ENCODE measurements at places on chromosomes 4 and X.

GRCh38 chrX:53695946-53696549 lies 9.5 kb upstream of the HUWE1 start:
- DNase-seq: no peak

DNA sequence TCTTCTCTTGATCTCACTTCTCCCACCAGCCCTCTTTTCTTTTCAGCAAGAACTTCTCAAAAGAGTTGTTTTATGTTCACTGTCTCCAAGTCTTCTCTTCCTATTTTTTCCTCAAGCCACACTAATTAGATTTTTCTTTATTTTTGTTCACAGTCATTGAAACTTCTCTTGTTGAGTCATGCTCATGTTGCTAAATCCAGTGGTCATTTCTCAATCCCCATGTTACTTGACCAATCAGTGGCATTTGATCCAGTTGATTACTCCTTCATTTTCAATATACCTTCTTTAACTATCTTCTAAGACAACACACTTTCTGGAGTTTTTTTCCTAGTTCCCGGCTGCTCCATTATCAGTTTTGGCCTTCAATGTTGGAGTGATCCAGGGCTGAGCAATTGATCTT lies 103.1 kb upstream of the LSM6 start:
- no peak for DNase-seq

DNA sequence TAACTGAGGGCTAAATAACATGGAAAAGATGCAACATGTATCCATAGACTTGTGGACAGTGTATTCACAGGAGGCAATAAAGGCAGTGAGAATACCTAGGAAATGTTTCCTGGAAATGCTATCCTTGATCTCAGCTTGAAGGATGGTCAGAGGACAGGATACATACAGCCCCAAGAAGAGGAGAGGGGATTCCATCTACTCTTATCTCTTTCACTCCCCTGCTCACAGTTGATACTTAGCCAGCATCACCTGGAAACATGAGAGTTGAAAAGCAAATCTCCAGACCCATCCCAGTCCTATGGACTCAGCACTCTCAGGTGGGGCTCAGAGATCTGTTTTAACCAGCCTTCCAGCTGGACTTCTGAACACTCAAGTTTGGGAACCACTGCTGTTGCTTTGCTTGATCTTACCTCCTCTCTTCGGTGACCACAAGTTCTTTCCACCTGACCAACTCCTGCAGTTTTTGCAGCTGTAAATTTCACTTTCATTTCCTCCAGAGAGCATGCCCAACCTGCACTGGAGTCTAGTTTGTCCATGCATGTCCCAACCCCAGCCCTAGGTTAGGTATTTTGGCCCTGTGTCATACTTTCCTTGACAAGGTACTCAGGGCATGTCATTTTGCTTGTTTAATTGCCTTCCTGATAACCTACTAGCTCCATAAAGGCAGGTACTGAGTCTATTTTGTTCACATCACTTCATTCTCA lies 10.4 kb downstream of the RELL1 start:
- DNase-seq: no peak

- DNase-seq: no peak
Measured at GRCh38 chr4:8655411-8656184, 63.0 kb downstream of the CPZ start.

GRCh38 chr4:98222306-98222705 lies 38.9 kb upstream of the RAP1GDS1 start:
- DNase-seq: no peak

GRCh38 chrX:154458116-154458953 lies at the start of gene PLXNA3:
TSS of gene PLXNA3 (plus strand) at chrX:154458281. CDS start at chrX:154460184, 1,903 bp downstream.
- DNase-seq: peak; percentile 62

DNA sequence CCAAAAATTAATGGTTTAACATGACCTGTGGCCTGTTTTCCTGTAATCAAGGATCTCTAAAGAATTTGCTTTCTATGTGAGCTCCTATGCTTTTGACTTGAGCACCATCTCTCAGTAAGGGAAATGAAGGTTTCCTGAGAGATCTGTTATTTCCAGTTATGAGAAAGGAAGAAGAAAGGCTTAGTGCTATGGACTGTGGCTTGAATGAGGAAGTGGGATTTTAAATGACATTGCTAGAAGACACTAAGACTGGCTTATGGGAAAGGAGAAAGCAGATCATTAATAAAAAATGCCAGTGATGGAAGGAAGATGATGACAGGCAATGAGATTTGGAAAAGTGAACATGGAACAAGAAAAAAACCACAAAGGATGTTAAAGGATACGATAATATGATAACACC lies 285.4 kb downstream of the OPHN1 start:
- no peak for DNase-seq

- DNase-seq: peak; percentile 95
Measured at GRCh38 chr4:182448281-182449151, 205.3 kb downstream of the TENM3 start.

- no peak for DNase-seq
Measured at GRCh38 chr4:180057299-180057721, 2185.9 kb upstream of the TENM3 start.

DNA sequence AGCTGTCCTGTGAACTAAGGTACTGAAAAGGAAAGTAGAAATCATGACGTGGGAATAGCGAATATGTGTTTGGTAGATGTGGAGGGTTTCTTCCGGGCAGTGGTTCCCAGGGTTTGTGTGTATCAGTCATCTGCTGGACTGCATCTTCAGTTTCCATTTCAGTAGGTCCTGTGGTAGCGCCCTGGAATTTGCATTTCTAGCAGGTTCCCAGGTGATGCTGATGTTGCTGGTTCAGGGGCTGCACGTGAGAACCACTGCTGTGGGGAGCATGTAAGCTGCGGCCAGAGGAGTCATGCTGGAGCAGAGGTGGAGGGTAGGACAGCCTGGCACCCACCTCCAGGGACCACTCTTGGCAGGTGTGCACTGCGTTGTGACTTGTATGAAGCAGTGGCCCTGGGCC lies 47.1 kb downstream of the ARHGAP10 start:
- DNase-seq: no peak

DNA sequence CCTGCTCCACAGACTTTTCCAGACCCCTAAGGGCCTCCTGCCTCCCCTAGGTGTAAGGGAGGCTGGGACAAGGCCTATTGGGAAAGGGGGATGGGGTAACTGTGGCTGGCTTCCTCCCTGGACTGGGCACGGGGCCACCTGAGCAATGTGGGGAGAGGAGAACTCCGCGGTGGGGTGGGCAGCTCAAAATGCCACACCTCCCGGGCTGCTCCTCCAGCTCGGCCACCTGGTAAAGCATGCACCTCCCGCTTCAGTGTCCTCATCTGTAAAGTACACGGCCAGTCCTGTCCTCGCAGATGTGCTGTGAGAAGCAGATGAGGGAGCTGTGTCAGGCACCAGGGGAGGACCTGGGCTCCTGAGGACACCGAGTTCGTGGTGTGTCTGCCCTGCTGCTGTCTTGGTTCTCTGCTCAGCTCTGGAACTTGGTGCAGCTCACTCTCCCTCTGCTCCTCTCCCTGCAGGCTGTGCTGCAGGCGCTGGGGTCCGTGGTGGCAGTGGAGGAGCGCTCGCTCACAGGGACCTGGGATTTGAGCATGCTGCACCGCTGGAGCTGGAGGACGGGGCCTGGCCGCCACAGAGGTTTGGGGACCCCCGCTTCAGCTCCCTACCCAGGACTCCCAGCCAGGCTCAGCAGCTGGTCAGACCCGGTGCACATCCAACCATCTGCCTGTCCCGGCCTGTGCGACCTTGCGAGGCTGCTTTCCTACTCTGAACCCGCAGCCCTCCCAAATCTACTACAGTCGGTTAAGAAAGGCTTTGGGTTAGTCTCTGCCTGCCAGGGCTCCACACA lies 20.8 kb upstream of the MRFAP1 start:
- no peak for DNase-seq

- DNase-seq: no peak
Measured at GRCh38 chr4:22514481-22514880, 1.4 kb downstream of the ADGRA3 start.

GRCh38 chr4:151711646-151712045 lies 49.2 kb downstream of the GATB start:
- no peak for DNase-seq

DNA sequence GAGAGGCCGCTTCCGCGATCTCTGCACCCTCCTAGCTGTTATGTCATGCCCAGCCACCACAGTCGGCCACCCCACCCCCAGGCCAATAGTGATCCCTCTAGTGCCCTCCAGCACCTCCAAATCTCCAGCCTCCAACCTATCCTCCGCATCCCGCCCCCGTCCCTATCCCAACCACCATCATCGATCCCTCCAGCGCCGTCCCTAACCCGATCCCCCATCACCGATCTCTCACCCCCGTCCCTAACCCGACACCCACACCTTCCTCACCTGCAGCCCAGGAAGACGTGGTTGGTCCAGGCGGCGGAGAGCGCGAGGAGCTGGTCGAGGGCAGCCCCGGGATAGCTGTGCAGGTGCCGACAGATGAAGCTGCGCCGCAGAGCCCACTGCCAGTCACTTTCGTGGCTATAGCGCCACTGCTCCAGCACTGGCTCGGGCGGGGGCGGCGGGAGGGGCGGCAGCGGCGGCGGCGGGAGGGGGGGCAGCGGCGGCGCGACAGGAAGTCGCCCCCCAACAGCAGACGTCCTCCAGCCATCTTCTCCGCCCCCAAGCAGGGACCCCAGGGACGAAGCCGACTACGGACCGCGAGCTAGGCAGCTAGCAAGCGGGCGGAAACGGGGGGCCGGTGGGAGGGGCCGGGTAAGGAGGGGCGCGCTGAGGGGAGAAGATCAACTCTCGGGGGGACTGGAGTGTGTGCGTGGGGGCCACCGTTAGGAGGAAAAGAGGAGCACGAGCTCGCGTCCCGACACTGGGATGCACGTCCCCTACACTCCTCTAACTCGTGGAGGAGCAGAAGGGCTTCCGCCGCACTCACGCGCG lies 552 bp downstream of the NKRF start:
- peak; percentile 54 for DNase-seq

GRCh38 chrX:74422576-74423288 lies 1.4 kb downstream of the SLC16A2 start:
- DNase-seq: peak; percentile 71

DNA sequence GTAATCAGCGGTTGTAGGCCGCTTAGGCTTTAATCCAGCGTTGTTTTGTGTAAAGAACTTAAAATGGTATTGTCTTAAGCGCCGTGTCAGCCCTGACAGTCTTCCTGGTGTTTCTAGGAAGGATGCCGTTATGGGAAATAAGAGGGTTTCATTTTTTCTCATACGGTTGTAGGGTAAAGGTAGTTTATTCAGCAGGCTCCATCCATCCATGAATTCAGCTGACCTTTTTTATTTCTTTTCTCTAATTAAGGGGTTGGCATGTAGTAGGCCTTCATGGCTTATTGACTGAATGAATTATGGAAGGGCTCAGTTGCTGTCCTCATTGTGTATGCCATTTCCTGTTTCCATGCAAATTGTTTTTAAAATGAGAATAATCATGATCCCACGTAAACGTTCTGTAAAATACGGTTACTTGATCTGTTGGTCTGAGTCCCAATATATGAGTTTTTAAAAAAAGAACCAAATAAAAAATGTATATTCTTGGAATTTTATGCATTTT lies 693 bp downstream of the OCIAD1 start:
- DNase-seq: no peak

DNA sequence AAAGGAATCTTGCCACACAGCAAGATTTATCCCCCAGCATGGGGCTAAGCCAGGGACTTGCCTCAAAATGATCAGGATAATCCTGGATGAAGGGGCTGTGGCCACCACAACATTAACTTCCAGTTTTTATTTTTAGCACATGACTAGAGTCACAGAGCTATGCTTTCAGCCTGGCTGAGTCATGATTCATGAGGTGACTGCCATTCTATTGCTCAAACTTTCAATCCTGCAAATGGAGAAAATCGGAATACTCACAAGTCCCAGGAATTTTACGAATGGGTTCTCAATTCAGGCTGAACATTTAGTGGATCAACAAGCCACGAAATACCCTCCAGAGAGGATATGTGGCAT lies 70.7 kb upstream of the HPGD start:
- DNase-seq: no peak

DNA sequence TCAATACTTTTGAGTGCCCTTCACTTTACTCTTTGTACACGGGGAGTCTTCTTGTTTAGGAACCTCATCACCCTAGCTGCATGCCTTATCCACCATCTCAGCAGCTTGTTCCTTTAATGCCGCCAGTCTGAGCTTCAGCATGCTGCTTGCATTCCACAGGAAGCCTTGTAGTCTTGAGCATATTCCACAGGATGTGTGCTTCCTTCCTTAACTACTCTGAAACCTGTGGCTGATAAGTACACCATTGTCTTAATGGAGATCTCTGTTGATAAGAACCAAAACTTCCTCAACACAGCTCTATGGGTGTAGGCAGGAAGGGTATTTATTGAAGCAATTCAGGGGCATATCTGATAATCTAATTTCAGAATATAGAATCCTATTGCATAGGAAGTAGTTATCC lies 24.4 kb upstream of the CCNI start:
- no peak for DNase-seq

GRCh38 chrX:65750674-65751469 lies 83.4 kb downstream of the MSN start:
- no peak for DNase-seq

All from Right ventricle myocardium superior (tissue), 1 donor.